ENCODE measurements at places on chromosomes 3 and 15.

DNA sequence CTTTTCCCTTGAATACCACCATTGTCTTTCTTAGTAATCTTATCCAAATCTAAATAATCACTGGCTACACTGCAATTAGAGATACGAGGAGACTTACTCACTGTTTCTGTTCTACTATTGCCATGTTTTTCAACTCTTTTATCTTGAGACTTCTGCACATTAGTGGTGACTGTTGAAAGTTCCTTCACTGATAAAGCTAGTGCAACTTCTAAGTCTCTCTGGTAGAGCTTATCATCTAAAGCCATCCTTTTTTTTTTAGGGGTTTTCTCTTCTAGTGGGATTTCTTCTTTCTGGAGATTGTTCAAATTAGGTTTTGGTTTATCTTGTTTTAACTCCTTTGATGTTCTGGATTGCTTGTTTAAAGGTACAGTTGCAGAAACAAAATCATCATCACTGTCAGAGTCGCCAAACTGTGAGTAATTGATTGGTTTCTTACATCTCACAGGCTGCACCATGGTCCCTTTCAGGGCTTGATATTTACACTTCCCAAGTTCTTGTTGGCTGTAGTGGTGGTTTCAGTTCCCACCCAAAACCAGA lies 37.7 kb downstream of the NCK1 start:
- peak; percentile 67 for DNase-seq

- DNase-seq = peak; percentile 37
Measured at GRCh38 chr15:91548549-91548948, 305.0 kb upstream of the SLCO3A1 start.

DNA sequence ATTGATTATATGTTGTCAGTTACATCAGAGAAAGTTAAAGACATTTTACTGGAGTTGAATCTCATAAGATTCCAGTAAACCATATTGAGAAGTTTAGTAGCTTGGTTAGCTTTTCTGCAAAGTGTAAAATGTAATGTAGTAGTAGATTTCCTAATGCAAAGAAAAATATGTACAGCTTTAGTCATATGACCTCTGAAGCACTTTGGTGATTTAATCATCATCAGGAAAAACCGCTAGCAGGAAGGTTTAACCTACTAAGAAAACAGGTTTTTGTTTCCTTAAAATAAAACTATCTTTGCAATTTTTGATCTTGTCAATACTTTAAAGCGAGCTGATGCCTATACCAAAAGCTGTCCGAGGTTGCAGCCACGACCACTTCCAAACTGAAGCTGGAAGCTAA lies 364.6 kb upstream of the ZNF385D start:
- DNase-seq = peak; percentile 48

- peak; percentile 90 for DNase-seq
Measured at GRCh38 chr3:149969110-149969939, 1.4 kb downstream of the PFN2 start.

DNA sequence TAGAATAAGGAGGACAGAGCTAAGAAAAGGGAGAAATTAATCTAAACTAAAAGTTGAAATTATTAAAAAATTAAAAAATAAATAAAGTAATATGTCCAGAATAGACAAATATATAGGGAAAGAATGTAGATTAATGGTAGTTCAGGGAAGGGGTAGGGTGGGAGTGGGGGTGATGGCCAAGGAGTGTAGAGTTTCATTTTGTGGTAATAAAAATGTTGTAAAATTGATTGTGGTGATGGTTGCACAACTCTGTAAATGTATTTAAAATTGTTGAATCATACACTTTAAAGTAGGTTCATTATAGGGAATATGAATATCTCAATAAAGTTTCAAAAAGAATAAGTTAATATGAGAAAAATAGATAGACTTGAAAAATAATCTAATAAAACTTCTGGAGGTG lies 21.0 kb upstream of the FNDC3B start:
- no peak for DNase-seq

DNA sequence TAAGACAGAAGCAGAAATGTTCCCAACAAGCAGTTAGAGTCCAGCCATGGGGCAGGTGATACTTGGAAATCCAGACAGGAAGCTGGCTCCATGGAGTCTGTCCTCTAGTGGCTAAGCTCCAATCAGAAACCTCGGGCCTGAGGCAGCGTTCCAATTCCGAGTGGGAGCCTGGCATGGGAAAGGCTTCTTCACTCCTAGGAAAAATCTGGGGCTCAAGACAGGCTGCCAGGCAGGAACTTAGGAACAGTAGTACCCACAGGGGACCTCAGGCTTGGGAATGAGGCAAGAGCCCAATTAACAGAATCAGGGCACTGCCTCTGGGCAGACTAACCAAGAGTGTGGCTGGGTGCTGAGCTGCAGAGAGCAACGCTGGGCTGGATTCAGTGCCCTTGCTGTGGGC lies 6.2 kb upstream of the ATP13A4 start:
- DNase-seq = no peak

DNA sequence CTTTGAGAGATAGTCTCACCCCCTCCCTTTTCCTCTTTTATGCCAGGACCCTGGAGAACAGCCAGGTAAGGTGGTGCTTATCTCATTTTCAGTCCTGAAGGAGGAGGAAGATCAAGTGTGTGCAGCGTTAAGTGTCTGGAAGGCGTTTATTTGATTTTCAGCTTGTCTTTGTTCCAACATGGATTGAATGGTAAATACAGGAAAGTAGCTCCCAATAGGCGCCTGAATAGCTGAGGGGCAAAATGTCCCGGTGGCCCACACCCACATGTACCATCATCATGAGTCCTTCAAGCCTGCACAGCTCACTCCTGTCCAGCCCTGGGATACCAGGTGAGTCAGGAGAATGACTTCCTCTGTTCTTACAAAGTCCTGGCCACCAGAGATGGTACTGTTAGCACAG lies 73.5 kb downstream of the CEMIP start:
- no peak for DNase-seq

GRCh38 chr3:14564741-14565140 lies 24.6 kb upstream of the GRIP2 start:
- no peak for DNase-seq

- DNase-seq = no peak
Measured at GRCh38 chr15:51051776-51052175, 42.9 kb downstream of the TNFAIP8L3 start.

GRCh38 chr15:60137711-60138396 lies 133.7 kb downstream of the FOXB1 start:
- DNase-seq = no peak

GRCh38 chr3:76096836-76097588 lies 311.7 kb upstream of the ZNF717 start:
- DNase-seq = peak; percentile 33

GRCh38 chr3:140242818-140243276 lies 307.9 kb downstream of the CLSTN2 start:
- no peak for DNase-seq

- DNase-seq = no peak
Measured at GRCh38 chr15:83109532-83109931, 2.1 kb downstream of the TM6SF1 start.

GRCh38 chr3:149174901-149175300 lies 45.5 kb downstream of the HPS3 start:
- DNase-seq = peak; percentile 81

- no peak for DNase-seq
Measured at GRCh38 chr15:100529556-100529955, 806 bp upstream of the CERS3 start.

- no peak for DNase-seq
Measured at GRCh38 chr3:99839613-99840012, 22.0 kb downstream of the CMSS1 start.

DNA sequence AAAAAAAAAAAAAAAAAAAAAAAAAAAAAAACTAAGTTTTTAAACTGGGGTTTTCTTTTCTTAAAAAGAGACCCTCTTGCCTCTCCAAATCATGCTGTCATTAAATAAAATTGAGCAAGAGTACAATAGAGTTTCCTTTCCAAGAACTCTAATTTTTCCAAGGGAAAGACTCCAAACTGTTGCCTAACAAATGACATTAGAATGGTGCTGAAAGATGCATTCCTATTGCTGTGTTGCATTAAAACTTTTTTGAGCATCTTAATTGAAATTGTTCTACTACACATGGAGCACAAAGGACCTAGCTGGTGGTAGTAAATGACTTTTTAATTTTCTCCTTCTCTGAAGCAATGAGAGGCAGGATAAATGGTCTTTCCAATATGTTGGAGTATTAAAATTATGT lies 469.1 kb upstream of the ARHGEF26 start:
- peak; percentile 40 for DNase-seq

GRCh38 chr15:78050441-78050809 lies 27.1 kb downstream of the TBC1D2B start:
- DNase-seq = no peak

DNA sequence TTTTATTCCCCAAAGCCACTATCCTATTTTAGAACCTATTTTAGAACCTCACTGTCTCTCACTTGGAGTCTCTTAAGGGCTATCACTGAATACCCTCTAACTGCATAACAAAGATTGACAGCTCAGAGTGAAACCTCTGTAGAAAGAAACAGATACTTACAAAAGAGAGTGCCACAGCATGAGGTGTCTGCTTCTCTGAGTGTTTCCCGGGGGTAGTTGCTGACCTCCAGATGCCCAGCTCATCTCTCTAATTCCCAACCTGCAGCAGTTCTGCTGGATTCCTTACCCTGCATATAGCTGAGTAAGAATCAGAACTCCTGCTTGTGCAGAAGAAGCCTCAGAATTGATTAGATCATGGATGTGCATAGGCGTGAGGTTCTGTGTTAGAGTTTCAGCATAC lies 34.5 kb downstream of the P3H2 start:
- no peak for DNase-seq

- no peak for DNase-seq
Measured at GRCh38 chr3:146640361-146640760, 35.2 kb upstream of the PLSCR5 start.

DNA sequence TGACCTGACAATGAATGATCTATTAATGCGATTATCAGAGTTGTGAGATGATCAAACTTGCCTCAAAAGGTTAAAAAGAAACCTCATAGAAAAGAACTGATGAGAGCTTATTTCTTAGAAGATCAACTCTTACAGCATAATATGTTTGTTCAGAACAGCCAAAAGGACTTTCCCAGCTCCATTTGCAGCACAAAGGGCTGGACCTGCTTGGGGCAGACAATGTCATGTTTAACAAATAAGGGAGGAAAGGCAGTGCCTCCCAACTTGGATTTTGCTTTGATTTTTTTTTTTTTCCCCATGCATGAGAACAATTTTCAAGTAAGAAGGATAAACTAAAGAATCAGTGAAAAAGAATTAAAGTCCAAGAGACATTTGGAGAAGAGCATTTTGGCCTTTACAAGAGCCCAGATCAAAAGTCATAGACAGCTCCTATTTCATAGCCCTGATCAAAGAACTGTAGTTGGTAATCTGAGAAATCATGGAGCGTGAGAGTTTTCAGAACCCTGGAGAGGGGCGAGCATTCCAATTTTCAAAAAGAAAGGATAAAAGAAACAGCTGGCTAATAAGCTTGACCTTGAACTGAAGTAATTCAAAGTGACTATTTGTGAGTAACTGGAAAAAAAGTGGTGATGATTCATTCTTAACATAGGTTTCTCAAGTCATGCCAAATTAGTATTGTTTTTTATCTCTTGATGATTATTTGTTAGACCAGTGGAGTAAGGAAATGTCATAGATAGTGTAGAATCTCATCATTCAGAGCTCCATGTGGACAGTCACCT lies 136.0 kb upstream of the CFAP20DC start:
- peak; percentile 59 for DNase-seq

All from fibroblast of lung (primary cell).